Hepatocyte (in vitro differentiated cells): ENCODE measurements at places on chromosomes 11 and 22. TPM values are rescaled to one million over a fixed set of nuclear protein-coding genes. Genes with fewer than 3 reads are reported as not detected.
A peak's percentile ranks its signal among the peaks of the same experiment; 100 is the strongest.

GRCh38 chr11:3803726-3804495 lies 4.4 kb upstream of the PGAP2 start:
- no peaks in the 10 kb centered on the region for H3K36me3 ChIP-seq
- H3K27me3 ChIP-seq, result no peaks in the 10 kb centered on the region
- DNase-seq, result no peak
- H3K27ac ChIP-seq, result no peak overlapping the region

The SLC15A3 gene
- 0.56 and 2.3 TPM in 2 replicates for polyA plus RNA-seq

DNA sequence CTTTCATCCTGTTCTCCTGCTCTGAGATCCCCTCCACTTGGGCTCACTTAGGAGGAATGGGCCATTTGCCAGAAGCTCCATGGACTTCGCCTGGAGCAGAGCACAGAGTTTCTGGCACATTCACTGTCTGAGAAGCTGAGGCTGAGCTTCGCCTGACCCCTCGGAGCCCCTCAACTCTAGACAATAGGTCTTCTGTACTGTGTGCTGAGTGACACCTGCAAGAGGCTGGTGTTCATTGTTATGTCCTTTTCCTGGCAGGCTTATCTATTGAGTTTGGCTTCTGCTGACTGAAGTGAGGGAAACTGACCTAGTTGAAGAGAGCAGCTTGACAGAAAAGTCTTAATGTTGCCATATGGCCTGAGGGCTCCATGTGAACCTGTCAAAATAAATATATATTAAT lies 124.3 kb downstream of the EHF start:
- peaks cover 8% of the 10 kb centered on the region for H3K4me1 ChIP-seq
- H3K27ac ChIP-seq, result no peak overlapping the region
- no peak overlapping the region for H3K4me3 ChIP-seq
- DNase-seq, result no peak
- H3K36me3 ChIP-seq, result no peaks in the 10 kb centered on the region

GRCh38 chr11:8604078-8604723 lies 10.2 kb upstream of the STK33 start:
- H3K36me3 ChIP-seq, result no peaks in the 10 kb centered on the region
- peak; percentile 84 for DNase-seq
- peak overlapping the region; percentile 65 for H3K27ac ChIP-seq
- H3K4me3 ChIP-seq, result no peak overlapping the region
- H3K27me3 ChIP-seq, result no peaks in the 10 kb centered on the region

The CNGA4 gene
- polyA plus RNA-seq, result 0.25 and 0.50 TPM in 2 replicates

The KRTAP5-10 gene
- 0.12 TPM in 1 of 2 replicates, not detected in the other for polyA plus RNA-seq

The NDUFA6 gene
- 182 and 183 TPM in 2 replicates for polyA plus RNA-seq

GRCh38 chr11:118343981-118344515 lies at the start of gene CD3G:
CD3G (plus strand) TSS chr11:118344344; CDS start chr11:118344424, 80 bp downstream.
- no peak for DNase-seq
- H3K27me3 ChIP-seq, result peaks cover 4% of the 10 kb centered on the region
- H3K27ac ChIP-seq, result no peak within 1 kb of the TSS
- H3K36me3 ChIP-seq, result no peaks in the 10 kb centered on the region
- peaks cover 2% of the 10 kb centered on the region for H3K4me1 ChIP-seq

- H3K27me3 ChIP-seq, result no peaks in the 10 kb centered on the region
- peaks cover 9% of the 10 kb centered on the region for H3K4me1 ChIP-seq
- DNase-seq, result no peak
Measured at GRCh38 chr11:65862941-65863888, 3.0 kb downstream of the MUS81 start.

GRCh38 chr11:79102840-79103239 lies 338.0 kb downstream of the TENM4 start:
- H3K4me3 ChIP-seq, result no peak overlapping the region
- no peaks in the 10 kb centered on the region for H3K27me3 ChIP-seq
- H3K27ac ChIP-seq, result no peak overlapping the region
- no peaks in the 10 kb centered on the region for H3K36me3 ChIP-seq
- peaks cover 3% of the 10 kb centered on the region for H3K4me1 ChIP-seq

GRCh38 chr22:43976861-43977795 lies 21.9 kb downstream of the SAMM50 start:
- no peak for DNase-seq
- H3K36me3 ChIP-seq, result no peaks in the 10 kb centered on the region
- no peaks in the 10 kb centered on the region for H3K4me1 ChIP-seq
- H3K27me3 ChIP-seq, result no peaks in the 10 kb centered on the region
- no peak overlapping the region for H3K4me3 ChIP-seq
- H3K27ac ChIP-seq, result no peak overlapping the region

DNA sequence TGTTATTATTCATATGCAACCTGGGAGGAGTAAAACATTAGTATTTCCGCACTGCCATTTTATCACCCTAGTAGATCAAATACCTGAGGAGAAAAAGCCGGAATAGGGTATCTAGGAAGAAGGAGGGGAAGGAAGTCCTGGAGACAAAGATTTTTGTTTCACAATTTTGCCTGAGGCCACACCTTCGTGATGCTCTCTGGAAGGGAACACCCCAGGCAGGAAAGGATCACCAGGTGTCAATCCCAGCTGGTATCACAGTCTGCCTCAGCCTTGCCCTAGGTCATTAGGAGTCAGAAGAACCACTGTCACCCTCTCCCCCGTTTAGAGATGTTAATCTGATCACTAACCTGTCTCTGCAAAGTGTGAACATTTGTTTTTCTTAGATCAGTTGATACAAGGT lies 35.4 kb upstream of the IGSF9B start:
- H3K4me3 ChIP-seq, result no peak overlapping the region
- no peak overlapping the region for H3K27ac ChIP-seq
- no peaks in the 10 kb centered on the region for H3K4me1 ChIP-seq
- no peak for DNase-seq

DNA sequence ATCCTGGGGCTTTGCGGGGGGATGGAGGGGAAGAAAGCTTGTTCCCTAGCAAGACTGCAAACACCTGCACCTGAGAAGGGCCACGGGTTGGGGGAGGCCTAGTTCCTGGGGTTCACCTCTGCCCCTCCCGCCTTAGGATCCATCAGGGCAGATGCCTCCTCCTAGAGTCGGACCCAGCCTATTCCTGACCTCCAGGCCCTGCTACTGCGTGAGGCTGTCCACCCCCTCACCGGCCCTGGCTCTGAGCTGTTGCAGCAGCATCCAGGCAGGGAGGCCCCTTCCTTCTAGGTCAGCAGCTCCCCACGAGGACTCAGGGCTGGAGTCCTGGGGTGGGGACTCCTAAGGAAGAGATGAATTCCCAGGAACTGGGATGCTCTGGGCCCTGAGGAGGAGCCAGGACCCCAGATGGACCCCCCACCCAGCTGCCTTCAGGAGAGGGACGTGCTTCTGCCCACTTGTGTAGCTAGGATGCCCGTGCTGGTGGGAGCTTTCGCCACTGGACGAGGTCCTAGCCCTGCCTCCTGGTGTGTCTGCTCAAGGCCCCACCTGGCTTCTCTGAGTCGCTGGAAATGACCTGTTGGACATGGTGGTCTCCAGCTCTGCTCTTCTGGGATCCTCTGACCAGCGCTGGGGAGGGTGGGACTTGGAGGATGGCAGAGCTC lies 10.3 kb downstream of the MRGPRF start:
- peak; percentile 3 for DNase-seq
- no peaks in the 10 kb centered on the region for H3K27me3 ChIP-seq
- no peak overlapping the region for H3K4me3 ChIP-seq
- H3K36me3 ChIP-seq, result no peaks in the 10 kb centered on the region
- H3K4me1 ChIP-seq, result peaks cover 8% of the 10 kb centered on the region
- H3K27ac ChIP-seq, result no peak overlapping the region

The ACTN3 gene
- 0.09 and 0.58 TPM in 2 replicates for polyA plus RNA-seq

GRCh38 chr11:1871531-1871930 lies 18.6 kb downstream of the LSP1 start:
- H3K4me1 ChIP-seq, result peaks cover 23% of the 10 kb centered on the region
- H3K27me3 ChIP-seq, result no peaks in the 10 kb centered on the region
- no peaks in the 10 kb centered on the region for H3K36me3 ChIP-seq
- DNase-seq, result no peak
- no peak overlapping the region for H3K4me3 ChIP-seq
- H3K27ac ChIP-seq, result no peak overlapping the region

The ZNF215 gene
- polyA plus RNA-seq, result 1.2 and 2.0 TPM in 2 replicates

- H3K27ac ChIP-seq, result no peak overlapping the region
- no peak for DNase-seq
Measured at GRCh38 chr11:86773513-86774252, 26.7 kb upstream of the PRSS23 start.

GRCh38 chr11:73478737-73479347 lies 102.6 kb downstream of the RELT start:
- H3K36me3 ChIP-seq, result no peaks in the 10 kb centered on the region
- no peaks in the 10 kb centered on the region for H3K27me3 ChIP-seq
- H3K27ac ChIP-seq, result no peak overlapping the region
- H3K4me3 ChIP-seq, result no peak overlapping the region

The OR5P2 gene
- 0.46 and 0.54 TPM in 2 replicates for polyA plus RNA-seq

GRCh38 chr11:35012467-35013191 lies 96.2 kb downstream of the PDHX start:
- H3K36me3 ChIP-seq, result no peaks in the 10 kb centered on the region
- H3K27ac ChIP-seq, result no peak overlapping the region
- H3K4me3 ChIP-seq, result no peak overlapping the region
- DNase-seq, result no peak

DNA sequence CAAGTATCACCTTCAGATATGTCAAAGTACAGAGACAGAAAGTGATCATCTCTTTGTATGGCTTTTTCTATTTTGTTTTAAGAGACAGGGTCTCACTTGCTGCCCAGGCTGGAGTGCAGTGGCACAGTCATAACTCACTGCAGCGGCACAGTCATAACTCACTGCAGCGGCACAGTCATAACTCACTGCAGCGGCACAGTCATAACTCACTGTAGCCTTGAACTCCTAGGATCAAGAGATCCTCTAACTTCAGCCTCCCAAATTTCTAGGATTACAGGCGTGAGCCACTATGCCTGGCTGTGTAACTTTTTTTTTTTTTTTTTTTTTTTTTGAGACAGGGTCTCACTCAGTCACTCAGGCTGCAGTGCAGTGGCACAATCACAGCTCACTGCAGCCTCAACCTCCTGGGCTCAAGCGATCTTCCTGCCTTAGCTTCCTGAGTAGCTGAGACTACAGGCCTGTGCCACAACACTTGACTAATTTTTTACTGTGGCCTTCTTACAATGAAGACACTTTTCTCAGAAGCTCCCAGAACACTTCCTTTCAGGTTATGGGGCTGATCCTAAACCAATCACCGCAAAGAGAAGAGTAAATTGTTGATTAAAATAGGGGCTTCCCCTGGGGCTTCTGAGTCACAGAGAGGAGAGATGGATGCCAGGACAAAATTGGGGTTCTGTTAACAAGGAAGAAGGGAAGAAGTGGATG lies 9.0 kb upstream of the HIKESHI start:
- no peak for DNase-seq
- no peak overlapping the region for H3K4me3 ChIP-seq
- no peaks in the 10 kb centered on the region for H3K27me3 ChIP-seq

DNA sequence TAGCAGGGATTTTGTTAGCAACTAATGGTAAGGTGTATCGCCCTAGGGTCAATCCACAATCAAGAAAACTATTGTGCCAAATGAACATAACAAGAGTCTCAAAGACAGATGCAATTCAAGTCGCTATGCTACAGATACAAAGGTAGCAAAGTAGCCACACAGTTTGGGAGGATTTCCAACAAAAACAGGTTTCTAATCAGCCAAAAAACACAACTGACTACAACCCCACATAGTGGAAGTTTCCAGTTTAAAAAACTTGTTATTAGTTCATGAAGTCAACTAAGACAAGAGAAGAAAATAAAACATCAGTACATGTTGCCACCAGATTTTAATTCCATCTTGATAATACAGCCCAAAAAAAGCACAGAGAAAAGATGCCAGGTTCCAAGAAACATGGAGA lies 38.0 kb downstream of the MYH9 start:
- peak overlapping the region; percentile 84 for H3K27ac ChIP-seq
- no peak overlapping the region for H3K4me3 ChIP-seq
- DNase-seq, result no peak

DNA sequence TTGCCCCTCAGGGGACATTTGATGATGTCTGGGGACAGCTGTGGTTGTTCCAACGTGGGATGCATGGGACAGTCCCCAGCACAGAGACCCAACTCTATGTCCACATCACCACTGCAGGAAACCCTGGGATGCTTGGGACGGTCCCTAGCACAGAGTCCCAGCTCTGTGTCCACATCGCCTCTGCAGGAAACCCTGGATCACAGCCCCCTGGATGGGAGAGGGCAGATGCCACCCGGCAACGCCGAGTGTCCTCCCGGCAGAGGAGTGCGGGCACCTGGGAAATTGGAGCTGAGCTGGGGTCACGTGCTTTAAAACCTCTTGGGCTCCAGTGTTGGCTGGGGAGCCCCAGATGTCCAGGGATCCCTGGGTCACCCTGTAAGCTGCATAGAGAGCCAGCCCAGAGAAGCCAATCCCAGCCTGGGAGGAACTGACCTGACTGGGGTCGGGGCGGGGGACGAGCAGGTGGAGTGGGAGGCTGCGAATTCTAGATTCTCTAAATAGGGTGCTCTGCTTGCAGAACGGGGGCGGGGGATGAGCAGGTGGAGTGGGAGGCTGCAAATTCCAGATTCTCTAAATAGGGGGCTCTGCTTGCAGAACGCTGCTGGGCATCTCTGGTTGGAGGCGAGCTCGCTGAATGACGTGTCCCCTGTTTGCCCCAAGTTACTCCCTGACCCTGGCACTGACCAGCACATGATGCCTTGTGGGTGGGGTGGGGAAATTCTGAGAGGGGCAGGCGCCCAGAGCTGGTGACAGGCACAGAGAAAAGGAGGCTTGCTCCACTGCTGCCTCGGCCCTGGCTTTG lies 1197.8 kb downstream of the BRD1 start:
- H3K27me3 ChIP-seq, result no peaks in the 10 kb centered on the region
- no peaks in the 10 kb centered on the region for H3K36me3 ChIP-seq
- no peak for DNase-seq
- no peak overlapping the region for H3K4me3 ChIP-seq

The RAC2 gene
- 9.9 and 11.3 TPM in 2 replicates for polyA plus RNA-seq
